Peyer's patch (tissue), 4 donors: ENCODE measurements at places on chromosomes 11 and 22.

GRCh38 chr11:122033631-122034030 lies 82.4 kb downstream of the BLID start:
- no peak for DNase-seq

DNA sequence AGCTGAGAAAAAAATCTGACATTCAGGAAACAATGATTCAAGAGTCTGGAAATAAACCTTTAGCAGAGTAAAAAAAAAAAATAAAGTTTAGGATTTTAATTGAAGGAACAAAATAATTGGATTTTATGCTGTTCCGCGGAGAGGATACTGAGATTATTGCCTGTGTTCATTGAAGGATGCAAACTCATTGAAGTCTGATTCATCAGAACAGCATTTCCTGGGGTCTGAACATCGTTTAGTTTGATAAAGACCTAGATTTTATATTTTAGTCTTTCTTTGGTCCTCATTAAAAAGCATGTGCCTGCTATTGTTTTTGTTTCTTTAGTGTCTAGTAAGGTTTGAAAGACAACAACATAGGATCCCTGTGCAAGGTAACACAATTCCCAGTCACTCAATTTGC lies 4.5 kb downstream of the TLCD5 start:
- DNase-seq = no peak

DNA sequence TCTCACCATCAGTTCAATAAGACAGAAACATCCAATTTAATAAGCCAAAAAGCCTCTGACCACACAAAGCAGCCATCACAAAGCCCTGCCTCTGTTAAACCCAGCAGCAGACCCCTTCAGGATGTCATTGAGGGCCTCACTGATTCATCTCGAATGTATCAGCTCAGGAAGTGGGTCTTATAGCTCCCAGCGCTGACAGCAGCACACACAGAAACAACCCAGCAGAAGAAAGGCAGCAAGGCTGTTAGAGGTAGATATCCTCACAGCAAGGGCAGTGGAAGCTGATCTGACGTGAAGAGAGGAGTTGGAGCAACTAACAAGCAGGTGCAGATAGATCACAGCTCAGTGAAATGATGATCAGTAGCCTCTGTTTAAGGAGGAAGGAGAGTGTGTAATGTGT lies 86.2 kb upstream of the NCAM1 start:
- DNase-seq = no peak

- no peak for DNase-seq
Observed at GRCh38 chr22:40726514-40726913, 47.2 kb downstream of the MCHR1 start.

DNA sequence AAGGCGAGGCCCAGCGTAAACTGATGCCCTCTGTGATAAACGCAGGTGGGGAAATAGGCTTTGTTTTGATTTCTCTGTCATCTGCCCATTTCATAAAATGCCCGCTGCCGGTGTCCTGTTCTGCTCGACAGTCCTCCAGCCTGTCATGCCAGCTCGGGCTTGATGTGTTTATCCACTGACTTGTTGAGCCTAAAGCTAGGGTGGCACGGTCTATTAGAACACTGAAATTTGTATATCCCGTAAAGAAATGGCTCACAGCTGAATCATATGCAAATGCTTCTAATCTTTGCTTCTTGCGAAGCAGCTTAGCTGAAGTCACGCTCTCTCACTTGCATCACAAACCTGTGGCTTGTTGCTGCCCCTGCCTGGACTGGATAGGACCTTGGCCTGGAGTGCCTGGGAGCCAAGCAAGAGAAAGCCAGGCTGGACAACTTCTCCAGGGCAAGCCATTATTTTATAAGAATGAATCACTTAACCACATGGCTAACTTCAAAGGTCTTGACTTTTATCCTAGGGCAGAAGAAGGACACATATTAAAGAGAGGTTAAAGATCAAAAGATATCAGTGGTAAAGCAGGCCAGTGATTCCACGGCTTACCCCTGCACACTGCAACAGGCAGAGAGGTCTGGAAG lies 33.1 kb downstream of the EHF start:
- peak; percentile 86 for DNase-seq

GRCh38 chr11:2376751-2377451 lies at the start of gene CD81:
TSS of gene CD81 (plus strand) at chr11:2377310. CDS start at chr11:2377550, 240 bp downstream.
- peak; percentile 59 for DNase-seq

DNA sequence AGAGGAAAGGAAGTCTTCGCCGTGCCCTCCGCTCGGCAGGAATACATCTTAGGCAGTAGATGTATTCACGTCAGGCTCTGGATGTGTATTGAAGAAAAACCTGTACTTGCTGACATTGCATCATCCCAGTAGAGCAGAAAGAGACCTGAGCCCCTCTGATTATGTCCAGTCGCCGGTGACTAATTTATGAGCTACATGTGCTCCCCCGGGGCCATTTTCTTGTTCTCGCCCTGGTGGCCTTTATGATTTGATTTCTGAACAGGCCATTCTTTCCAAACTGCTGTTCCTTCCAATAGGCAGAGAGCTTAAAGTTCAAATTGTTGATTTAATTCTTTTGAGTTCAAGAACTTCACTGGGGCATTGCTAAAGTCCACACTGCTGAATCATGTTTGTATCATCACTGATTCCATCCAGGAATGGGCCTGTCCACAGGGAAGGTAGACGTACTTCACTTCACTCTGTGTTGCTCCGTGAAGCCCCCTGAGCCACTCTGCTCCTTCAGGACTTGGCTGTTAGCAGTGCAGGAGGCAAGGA lies 137.3 kb upstream of the RASSF10 start:
- DNase-seq = no peak

DNA sequence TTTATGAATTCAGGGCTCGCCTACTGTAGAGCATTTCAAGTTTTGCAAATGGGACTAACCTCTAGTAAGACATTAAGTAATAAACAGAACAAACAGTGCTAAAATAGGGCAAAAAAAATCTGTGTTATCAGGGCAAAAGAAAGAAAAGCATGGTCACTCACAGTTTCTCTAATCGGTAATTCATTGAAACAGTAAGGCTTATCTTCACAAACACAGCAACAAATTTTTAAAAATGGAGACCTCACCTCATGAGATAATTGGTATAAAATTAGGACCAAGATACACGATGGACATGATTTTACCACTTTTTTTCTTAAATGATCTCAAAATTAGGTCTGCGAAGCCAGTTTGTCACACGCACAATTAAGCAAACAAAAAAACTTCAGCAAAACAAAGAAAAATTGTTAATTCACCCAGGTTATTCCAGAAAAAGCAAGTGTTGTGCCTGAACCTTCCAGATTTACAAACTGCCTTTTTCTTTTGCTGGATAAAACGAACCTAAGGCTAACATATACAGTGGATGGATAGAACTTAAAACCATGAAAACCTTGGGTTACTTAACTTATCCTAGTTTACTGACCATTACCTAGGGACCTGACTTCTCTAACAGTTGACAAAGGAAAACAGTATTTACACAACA lies 1.4 kb downstream of the TMEM123 start:
- no peak for DNase-seq
